Fibroblast of skin of left biceps (primary cell): ENCODE measurements at places on chromosomes 4 and X.

DNA sequence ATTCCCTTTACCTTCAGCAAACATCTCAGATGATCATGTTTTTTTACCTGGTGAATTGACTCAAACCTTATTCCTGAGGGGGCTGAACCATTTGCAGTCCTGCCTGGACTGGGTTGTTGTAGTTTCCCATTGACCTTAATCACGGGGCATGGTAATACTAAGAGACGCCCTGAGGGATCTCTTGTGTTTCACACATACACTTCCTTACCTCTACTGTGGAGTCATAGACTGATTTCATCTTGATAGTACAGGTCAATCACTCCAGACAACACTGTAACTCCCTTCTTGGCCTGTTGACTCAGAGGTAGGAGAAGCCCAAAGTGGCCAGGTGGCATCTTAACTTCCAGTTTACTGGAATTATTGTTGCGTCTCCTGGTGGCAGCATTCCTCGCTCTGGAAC lies 1064.0 kb upstream of the PCDH10 start:
- no peak for DNase-seq

DNA sequence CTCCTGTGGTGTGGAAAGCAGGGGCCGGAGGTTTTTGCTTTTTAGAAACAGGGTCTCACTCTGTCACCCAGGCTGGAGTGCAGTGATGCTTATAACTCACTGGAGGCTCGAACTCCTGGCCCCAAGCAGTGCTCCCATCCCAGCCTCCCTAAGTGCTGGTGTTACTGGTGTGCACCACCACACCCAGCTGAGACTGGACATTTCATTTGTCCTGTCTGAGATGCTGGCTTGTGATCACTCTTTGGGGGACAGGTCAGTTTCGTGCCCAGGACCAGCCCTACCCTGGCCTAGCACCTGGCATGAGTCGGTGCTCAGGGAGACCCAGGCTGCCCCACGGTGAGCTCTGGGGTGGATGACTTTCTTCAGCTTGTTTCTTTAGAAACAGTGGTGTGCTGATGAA lies 11.3 kb downstream of the PSAPL1 start:
- DNase-seq: no peak

- DNase-seq: peak; percentile 60
Measured at GRCh38 chr4:88523325-88524129, at the start of gene PYURF. Gene PYURF, minus strand, starts transcription at chr4:88523776. Its CDS starts 76 bp downstream, at chr4:88523700.

DNA sequence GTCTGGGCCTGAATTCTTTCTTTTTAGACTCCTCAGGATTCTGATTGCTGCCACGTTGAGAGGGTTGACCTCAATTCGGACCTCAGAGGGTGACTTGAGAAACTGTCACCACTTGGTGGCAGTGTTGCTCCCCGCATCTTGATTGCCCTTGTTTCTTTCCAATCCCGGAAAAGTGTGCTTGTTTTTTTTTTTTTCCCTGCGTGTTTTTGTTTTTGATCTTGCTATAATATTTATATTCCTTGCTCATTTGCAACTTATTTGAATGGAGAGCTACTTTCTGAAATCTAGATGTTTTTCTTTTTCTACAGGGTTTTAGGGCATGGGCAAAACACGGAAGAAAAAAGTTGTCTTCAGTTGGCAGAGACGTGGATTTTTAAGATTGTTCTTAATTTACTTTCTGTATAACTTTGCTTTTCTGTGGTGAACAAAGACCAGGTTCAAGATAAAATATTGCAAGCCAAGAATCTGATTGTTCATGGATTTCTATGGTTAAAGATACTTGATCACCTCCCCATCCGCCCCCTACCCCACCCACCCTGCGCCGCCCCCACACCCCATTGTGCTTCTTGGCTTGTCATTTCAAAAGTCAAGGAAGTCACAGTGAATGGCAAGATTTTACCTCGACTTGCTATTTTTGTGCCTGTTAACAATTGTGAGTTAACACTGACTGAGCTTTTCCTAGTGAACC lies 102.0 kb downstream of the PTTG2 start:
- DNase-seq: peak; percentile 57

DNA sequence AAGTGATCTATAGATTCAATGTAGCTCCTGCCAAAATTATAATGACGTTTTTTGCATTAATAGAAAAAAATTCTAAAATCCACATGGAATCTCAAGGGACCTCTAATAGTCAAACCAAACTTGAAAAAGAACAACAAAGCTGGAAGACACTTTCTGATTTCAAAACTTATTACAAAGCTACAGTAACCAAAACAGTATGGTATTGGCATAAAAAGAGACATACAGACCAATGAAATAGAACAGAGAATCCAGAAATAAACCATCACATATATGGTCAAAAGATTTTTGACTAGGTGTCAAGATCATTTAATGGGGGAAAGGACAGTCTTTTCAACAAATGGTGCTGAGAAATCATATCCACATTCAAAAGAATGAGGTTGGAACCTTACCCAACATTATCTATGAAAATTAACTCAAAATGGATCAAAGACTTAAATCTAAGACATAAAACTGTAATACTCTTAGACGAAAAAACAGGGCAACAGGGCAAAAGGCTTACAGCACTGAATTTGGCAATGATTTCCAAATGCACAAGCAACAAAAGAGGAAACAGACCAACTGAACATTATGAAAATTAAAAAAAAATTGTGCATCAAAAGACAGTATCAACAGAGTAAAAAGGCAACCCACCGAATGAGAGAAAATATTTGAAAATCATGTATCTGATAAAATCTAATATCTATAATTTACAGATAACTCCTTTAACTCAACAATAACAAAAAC lies 3.9 kb downstream of the FBXO8 start:
- no peak for DNase-seq

DNA sequence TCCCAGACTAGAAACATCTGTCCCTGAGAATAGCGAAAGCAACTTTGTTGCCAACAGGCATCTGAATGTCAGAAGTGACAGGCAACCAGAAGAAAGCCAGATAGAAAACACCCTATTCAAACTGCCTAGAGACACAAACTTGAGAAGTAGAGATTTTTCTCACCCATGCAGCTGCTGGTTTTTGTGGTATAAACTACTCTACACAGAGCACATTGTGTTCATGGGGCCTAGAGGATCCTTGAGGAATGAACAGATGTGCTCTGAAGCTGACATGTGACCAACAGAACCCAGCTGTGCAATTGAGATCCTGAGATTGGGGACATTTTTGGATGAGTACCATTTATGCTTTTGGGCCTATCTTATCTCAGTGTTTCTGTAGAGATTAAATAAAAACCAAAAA lies 63.6 kb upstream of the NRK start:
- no peak for DNase-seq

GRCh38 chr4:180860089-180860720 lies 1383.0 kb upstream of the TENM3 start:
- DNase-seq: no peak

GRCh38 chr4:22407361-22407760 lies 108.5 kb downstream of the ADGRA3 start:
- no peak for DNase-seq

GRCh38 chr4:16070203-16070602 lies 13.6 kb downstream of the PROM1 start:
- no peak for DNase-seq

DNA sequence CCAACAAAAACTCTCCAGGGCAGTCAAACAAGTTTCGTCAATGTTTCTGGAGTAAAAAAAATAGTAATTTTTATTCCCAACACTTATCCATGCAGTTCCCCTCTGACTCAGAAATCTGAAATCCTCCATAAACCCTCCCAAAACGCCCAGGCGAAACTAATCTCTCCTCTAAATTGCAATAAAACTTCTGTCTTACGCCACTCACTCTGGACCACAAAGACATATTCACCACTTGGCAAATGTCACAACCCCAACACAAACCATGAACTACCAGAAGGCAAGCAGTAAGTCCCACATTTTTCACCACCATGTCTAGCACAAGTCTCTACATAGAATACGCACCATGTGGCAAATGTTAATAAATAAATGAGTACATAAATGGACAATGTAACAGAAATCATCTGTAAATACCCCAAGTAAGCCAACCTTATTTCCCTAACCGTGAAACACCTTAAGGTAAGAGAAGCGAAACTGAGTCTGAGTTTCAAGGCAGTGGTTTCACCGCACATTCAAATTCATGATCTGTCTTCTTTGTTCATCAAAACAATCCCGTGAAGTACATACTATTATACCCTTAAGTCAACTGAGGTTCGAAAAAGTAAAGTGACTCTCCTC lies 1.6 kb downstream of the PAPSS1 start:
- DNase-seq: no peak

- DNase-seq: no peak
Measured at GRCh38 chr4:154491341-154492271, at the start of gene DCHS2. Gene DCHS2, minus strand, starts transcription at chr4:154491799. Its CDS starts 444 bp downstream, at chr4:154491355.

DNA sequence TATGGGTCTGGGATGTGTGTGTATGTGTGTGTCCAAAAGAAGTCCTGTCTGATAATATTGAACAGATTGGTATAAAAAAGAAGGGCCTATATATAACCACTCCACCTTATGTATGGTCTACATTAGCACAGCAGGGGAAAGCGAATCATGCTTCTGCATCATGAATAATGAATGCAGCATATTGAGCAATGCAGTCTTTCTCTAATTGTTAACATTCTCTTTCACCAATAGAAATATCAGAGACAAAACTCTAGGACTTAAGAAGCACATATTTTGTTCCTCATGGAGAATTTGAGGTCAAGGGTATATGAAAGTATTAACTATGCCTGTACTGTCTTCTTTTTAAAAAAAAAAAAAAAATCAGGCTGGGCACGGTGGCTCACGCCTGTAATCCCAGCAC lies 264.3 kb upstream of the NOCT start:
- peak; percentile 62 for DNase-seq

- no peak for DNase-seq
Measured at GRCh38 chr4:40190465-40190864, 6.4 kb upstream of the RHOH start.

DNA sequence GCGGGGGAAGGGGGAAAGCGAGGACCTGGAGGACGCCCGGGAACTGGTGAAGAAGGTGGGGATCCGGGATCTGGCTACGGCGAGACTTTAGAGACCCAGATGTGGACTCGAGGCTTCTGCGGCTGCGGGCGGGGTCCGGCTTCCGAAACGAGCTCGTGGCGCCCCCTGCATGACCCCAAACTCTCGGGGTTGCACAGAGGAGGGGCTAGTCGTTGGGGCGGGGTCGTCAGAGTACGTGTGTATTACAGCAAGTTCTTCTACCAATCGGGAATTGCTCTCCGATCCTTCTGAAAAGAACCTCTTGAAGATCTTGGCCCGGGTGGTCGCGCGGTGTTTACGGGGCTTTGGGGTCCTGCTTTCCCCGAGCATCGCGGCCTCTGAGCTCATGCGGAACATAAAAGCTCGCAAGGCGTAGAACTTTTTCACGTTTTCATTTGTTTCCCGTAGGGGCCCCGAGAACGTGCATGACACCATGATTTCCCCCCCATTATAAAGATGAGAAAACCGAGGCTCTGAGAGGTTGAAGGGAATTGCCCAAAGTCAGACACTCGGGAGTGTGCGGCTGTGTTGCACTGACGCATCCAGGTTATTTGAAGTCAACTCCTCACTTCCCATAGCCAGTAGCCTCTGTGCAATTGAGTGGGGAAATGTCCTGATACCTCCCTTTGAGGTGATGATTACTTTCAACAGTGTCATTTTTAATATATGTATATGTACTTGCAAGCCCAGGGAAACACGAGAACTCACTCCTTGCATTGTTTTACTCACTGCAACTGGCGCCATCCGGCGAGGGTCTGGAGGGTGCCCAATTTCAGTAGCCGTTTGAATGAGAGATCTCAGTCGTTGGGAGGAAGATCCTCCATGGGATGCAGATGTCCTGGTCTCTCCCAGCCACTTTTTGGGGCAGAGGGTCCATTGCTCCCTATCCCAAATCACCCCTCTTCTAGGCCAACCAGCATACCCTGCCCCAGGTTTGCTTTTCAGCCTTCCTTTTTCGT lies at the start of gene BEND4:
TSS of gene BEND4 (minus strand) at position 149 of the 998 bp plus-strand sequence. CDS start 512 bp downstream, outside the sequence.
- DNase-seq: no peak

- no peak for DNase-seq
Measured at GRCh38 chrX:108736509-108737479, at the start of gene IRS4. Gene IRS4, minus strand, starts transcription at chrX:108736563.

DNA sequence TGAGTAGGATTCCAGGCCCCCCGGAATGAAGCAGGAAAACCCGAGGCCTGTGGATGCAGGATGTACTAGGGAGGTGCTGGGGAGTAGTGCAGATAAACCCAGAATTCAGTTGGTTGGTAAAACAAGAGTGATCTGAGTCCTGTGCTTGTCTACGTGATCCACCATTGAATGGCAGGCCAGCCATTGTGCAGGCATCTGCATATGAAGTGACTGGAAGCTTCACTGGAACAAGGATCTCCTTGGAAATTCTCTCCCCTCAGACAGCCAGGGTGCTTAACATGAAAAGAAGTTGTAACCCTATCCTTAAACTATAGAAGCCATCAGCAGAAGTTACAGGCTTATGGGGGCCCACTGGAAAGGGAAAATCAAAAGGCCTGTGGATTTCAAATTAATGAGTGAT lies 656 bp upstream of the GSPT2 start:
- no peak for DNase-seq

DNA sequence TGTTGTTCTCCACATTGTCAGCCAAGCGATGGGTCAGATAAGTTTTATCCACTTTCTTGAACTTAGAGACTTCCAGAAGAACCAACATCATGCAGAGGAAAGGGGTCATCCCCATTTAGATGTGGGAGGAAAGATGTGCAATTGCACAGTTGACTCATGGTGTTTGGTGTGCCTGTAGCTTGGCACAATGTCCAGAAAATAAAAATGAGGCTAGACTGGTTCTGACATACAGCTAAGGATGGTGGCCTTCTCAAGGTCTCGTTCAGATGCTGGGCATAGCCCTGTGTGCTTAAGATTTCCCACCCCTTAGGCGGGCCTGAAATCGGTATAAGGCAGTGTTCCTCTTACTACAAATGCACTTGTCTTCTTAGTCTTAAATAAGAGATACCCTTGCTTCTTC lies 101.1 kb downstream of the PCDH7 start:
- no peak for DNase-seq

- no peak for DNase-seq
Measured at GRCh38 chr4:158673633-158674032, 1.5 kb downstream of the ETFDH start.

GRCh38 chr4:113028074-113028473 lies 21.4 kb upstream of the ANK2 start:
- no peak for DNase-seq

- no peak for DNase-seq
Measured at GRCh38 chrX:112654871-112655270, 24.9 kb downstream of the LHFPL1 start.

DNA sequence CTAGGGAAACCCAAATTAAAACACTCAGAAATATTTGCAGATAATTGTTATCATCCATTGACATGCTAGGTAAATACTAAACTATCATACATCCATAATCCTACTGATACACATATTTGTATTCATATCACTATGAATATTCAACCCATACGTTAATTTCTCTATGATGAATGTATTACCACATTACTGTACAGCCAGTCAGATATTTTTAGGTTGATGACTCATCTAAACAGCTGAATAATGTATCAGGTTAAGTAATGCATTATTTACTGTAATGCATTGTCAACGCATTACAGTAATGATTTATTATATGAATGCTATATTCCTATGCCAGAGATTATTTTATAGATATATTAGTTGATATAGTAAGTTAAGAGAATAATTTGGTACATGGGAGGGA lies 37.1 kb downstream of the VEGFC start:
- no peak for DNase-seq

- DNase-seq: no peak
Measured at GRCh38 chr4:68349279-68349648, 626 bp downstream of the YTHDC1 start.

- no peak for DNase-seq
Measured at GRCh38 chrX:12497832-12498591, 293.2 kb upstream of the PRPS2 start.
